ENCODE measurements at places on chromosomes 3 and 15.

DNA sequence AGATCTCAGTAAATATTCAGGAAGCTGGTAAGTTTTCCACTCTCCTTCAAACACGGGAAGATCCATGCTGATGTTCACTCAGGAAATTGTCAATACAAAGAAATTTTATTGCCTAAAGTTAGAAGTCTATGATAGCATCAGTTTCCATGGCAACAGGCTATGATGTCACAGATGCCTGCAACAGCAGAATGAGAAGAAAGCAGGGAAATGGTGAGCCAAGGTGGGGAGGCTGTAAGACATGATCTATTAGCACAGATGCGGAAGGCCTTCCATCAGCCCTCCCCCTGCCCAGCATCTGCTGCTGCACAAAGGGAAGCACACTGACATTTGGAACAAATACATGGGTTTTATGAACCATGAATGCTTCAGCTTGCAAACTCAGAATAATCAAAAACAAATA lies 28.6 kb downstream of the EPHB1 start:
- no peak for DNase-seq

DNA sequence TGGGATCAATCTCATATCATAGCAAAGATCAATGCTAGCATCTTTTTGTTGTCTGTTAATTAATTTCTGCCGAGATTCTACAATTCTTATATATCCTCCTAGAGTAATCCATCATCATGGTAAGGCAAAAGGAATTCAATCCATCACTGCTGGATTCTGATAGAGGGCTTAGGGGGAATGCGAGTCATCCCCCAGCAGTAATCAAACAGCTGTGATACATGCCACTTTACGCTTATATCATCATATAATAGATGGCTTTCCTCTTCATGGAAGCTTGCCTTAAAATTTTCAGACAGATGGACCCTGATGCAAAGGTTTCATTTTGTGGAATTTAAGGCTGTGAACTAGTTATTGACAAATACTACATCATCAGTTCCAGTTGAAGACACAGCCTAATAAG lies 645.9 kb downstream of the CADM2 start:
- DNase-seq, result no peak

DNA sequence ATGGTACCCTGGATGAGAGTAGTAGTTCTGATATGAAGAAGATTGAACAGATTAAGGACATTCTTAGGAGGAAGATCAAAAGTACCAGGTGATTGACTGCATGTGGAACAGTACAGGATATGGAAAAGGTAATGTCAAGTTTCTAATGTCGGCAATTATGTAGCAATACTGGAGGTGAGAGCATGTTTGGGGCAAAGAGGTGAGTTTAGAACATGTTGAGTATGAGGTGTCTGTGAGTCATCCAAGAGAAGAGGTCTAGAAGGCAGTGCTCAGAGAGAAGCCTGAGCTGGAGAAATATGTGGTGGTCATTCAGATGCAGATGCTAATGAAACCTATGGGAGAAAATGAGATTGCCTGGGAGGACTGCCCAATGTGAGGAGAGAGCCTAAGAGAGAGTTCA lies 305.6 kb downstream of the ZBTB20 start:
- DNase-seq, result peak; percentile 35

GRCh38 chr15:43251871-43252250 lies 14.9 kb downstream of the TGM5 start:
- no peak for DNase-seq

DNA sequence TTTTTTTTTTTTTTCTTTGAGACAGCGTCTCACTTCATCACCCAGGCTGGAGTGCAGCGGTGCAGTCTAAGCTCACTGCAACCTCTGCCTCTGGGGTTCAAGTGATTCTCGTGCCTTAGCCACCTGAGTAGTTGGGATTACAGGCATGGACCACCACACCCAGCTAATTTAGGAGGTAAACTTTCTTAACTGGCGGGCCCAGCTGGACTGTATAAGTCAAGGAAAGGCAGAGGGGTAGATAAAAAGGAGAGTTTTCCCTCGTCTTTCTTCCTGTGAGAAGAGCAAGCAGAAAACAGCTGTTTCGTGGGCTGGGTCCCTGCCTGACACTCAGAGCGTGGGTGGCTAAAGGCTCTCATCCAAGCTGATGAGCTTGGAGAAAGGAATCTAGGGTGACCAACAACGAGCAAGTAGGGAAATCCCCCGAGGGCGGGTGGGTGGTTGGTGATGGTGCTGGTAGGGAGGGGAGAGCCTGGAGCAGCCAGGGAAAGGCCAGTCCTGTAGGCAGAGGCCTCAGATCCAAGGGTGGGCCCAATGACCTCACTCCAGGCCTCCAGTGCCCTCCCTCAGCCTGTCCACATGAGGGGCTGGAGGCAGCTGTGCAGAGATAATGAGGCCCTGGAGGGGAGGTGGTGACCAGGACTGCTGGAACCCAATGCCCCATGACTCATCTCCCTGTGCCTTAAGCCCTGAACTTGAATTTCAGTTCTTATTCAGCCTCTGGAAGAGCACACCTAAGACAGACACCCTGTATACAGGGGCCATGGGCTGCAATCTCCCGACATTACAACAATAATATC lies 43.1 kb upstream of the LIMD1 start:
- peak; percentile 98 for DNase-seq

DNA sequence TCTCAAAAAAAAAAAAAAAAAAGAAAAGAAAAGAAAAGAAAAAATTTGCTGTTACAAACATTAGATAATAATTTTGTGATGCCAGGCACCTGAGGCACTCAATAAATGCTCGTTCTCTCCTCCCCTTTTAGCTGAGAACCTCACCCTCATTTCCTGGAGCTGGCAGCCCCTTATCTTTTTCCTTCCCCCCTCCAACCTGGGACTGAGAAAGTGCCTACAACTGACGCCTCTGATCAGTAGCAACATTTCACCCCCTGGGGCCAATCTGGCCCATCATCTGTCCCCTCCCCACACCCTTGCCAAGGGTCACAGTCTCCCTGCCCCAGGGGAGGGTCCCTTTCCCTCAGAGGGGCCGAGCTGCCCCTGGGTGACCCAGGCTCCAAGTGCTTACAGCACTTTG lies 12.6 kb upstream of the RNU6-1 start:
- no peak for DNase-seq

GRCh38 chr15:78909791-78910228 lies 35.0 kb downstream of the CTSH start:
- peak; percentile 43 for DNase-seq

DNA sequence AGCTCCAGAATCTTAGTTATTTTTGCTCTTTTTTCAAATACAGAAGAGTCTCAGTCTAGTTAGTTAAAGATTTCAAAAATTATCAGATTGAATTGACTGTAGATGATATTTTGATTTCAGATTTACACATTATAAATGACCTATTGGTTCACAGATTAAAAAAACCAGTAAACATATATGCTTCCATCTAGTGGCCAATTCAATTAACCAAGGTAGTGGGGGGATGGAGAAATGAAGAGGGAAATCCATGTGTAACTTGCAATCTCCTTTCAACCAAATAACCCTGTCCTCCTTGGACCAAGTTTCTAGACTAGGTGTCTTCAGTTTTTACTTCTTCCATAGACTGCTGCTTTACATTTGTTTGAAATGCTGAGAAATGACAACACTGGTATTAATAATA lies 789.8 kb downstream of the ROBO1 start:
- DNase-seq, result no peak

GRCh38 chr3:94544131-94544789 lies 481.4 kb downstream of the NSUN3 start:
- DNase-seq, result no peak

DNA sequence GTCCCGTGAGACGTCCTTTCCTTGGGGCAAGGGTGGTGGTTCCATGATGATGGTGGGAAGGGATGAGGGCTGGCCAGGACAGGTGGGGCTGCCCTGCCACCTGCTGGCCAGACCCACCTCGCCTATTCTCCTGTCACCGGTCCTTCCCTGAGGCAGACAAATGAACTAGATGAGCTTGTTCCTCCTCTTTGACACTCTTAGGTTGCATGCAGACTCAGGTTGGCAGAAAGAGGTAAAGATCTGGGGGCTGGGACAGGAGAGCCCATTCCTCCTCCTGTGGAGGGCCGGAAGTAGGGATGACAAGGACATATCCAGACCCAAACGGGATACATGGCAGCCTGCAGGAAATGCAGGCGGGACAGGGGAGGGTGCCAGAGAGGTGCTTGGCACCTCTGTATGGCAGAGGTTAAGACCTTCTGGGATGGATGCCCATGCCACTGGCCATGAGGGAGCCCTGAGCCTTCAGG lies 38.6 kb downstream of the ACSBG1 start:
- DNase-seq, result peak; percentile 46

GRCh38 chr3:145936971-145937370 lies 224.0 kb downstream of the PLOD2 start:
- no peak for DNase-seq

DNA sequence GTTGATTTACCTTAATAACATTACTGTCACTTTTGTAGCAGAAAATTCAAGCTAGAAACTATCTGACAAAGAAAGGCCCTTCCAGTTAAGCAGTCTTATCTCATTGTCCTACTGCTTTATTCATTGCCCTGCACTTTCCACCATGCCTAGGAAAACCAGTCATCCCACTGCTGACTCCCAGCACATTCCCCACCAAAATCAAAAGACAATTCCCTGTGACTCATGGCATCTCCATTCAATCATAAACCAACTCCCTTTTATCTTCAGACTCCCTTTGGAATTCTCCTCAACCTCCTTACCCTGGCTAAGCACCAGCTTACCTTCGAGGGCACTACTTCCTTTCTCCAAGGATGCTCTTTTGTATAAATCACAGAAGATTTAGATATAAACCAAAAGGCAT lies 184.3 kb downstream of the PLCH1 start:
- DNase-seq, result peak; percentile 91

GRCh38 chr3:129107793-129108192 lies 13.8 kb downstream of the RAB43 start:
- no peak for DNase-seq

GRCh38 chr15:62934236-62934971 lies 108.1 kb upstream of the TPM1 start:
- DNase-seq, result no peak

DNA sequence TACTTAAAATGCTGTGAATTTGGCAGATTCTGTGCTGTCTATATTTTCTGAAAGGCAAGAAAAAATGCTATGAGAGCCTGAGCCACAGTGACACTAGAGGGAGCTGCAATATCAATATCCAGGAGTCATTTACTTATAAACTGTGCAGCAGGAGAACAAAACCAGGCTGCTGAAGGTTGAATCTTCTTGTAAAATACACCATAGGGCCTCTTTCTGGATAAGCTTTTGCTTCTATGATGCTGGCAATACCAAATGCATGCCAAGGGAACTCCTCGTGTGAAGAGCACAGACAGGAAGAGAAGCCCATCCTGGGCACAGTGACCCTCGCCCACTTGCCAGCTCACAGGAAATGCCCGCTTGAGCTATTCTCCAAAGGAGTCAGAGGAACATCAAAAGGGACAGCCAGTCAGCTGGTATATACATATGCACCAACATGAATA lies 48.0 kb upstream of the TSPAN3 start:
- DNase-seq, result peak; percentile 65

GRCh38 chr15:23069496-23070166 lies 30.3 kb upstream of the TUBGCP5 start:
- DNase-seq, result no peak

DNA sequence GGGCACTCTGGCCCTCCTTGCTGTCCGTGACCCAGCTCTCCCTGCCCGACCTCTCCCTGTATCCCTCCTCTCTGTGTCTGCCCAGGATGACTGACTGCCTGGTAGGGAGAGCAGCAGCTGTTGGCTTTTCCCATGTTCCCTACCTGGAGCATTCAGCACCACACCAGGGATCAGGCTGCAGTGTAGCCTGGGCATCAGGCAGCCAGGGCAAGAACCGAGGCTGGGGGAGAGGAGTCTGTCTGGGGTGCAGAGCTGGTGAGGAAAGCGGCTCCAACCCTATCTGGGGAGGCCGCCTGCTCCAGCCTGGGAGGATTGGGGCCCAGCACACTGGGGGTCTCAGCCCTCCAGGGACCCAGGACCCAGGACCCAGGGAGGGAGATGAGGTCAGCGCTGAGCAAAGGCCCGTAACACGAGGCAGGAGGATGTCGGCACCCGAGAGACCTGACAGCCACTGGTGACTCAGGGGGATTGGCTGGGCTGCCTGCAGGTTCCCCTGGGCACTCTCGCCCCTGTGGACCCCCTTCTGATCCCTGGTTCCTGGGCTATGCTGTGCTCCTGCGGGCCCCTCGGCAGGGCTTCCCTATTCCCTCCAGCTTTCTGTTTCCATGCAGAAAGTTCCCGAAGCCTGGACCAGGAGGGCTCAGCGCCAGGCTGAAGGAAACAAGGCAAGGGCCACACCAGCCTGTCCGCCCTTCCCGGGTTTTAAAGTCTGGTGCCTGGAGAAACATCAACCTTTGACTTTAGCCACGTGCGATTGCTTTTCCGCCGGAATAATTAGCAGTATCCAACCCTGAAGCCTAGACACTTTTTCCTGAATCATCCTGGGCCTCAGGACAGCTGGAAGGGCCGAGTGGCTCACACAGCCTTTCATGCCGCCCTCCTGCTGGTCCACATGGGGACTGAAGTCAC lies 128.2 kb upstream of the MEF2A start:
- DNase-seq, result no peak

DNA sequence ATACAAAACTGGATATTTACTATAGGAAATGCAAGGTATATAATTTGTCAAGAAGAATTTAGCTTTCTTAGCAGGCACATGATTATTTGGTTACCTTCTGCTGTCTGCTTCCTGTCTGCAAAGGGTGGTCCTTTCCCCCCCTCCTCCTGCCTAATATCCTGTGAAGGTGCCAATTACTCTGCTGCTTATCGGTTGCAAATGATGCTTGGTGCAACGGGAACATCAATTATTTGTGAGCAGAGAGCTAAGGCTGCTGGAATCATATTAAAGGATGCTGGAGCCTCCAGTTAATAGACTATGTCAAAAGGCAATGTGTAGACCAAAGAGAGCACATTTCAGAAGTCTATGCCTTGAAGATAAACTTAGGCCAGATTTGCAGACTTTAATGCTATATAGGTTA lies 443.7 kb upstream of the ONECUT1 start:
- no peak for DNase-seq

GRCh38 chr3:15330031-15330596 lies 2.3 kb downstream of the SH3BP5 start:
- DNase-seq, result no peak

DNA sequence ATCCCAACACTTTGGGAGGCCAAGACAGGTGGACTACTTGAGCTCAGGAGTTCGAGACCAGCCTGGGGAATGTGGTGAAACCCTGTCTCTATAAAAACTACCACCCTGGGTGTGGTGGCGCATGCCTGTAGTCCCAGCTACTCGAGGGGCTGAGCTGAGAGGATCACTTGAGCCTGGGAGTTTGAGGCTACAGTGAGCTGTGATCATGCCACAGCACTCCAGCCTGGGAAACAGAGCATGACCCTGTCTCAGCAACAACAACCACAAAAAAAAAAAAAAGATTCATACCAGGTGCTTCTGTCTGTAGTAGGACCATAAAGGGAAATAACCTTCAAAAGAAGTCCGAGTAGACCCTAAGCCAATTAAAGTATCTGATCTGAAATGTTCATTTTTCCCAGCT lies 94.5 kb downstream of the SERPINI1 start:
- DNase-seq, result no peak

GRCh38 chr3:20743553-20744321 lies 557.7 kb upstream of the SGO1 start:
- DNase-seq, result no peak

GRCh38 chr3:11717768-11718636 lies 74.3 kb upstream of the VGLL4 start:
- DNase-seq, result peak; percentile 75

- peak; percentile 16 for DNase-seq
Observed at GRCh38 chr3:43465109-43465508, 156.7 kb downstream of the ANO10 start.
